ENCODE measurements at places on chromosomes 7 and 10. TPM values are rescaled to one million over a fixed set of nuclear protein-coding genes. Genes with fewer than 3 reads are reported as not detected.
A peak's percentile ranks its signal among the peaks of the same experiment; 100 is the strongest.

DNA sequence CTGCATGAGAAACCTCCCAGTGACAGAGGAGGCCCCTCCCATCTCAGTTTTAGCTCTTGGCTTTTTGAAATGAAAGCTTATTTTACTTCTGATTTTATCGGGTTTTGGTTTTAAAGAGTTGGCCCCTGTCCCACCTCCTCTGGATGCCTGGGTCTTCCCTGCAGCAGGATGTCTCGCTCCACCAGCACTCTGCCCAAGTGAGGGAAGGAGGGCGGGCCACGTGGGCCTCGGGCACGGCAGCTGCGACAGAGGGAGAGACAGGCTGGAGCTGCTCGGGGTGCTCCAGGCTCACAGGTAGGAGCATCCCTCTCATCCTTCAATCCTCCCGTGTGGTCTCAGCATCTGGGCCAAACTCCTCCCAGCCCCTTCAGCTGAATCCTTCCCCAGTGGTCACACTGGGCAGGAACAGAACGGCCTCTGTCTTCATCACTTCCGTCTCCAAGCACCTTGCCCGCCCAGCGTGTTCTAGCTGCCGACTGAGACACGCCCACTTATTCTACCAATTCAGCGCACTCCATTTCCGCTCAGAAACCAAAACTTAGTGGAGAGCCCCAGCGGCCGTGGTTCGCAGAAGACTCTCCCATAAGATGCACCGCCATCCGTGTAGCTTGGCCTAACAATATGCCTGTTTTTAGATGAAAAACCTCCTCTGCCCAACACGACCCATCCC is 222.9 kb downstream of the GLRX3 start:
- H3K27me3 ChIP-seq = peaks cover 2% of the 10 kb centered on the region
- H3K4me1 ChIP-seq = peaks cover 4% of the 10 kb centered on the region
- H3K27ac ChIP-seq = no peak overlapping the region
- H3K4me3 ChIP-seq = no peak overlapping the region

GRCh38 chr7:104643587-104644217 is 315.3 kb downstream of the LHFPL3 start:
- DNase-seq = no peak
- H3K27me3 ChIP-seq = no peaks in the 10 kb centered on the region
- H3K4me1 ChIP-seq = no peaks in the 10 kb centered on the region
- no peak overlapping the region for H3K27ac ChIP-seq
- H3K36me3 ChIP-seq = no peaks in the 10 kb centered on the region

- H3K27me3 ChIP-seq = no peaks in the 10 kb centered on the region
- H3K36me3 ChIP-seq = no peaks in the 10 kb centered on the region
- H3K4me3 ChIP-seq = no peak overlapping the region
- no peaks in the 10 kb centered on the region for H3K4me1 ChIP-seq
- no peak overlapping the region for H3K27ac ChIP-seq
These were observed 38.4 kb downstream of the TWIST1 start for GRCh38 chr7:19079066-19079465.

- H3K4me1 ChIP-seq = no peaks in the 10 kb centered on the region
- H3K27me3 ChIP-seq = no peaks in the 10 kb centered on the region
- H3K4me3 ChIP-seq = no peak overlapping the region
These were observed 5.8 kb upstream of the MMP21 start for GRCh38 chr10:125781374-125781773.

DNA sequence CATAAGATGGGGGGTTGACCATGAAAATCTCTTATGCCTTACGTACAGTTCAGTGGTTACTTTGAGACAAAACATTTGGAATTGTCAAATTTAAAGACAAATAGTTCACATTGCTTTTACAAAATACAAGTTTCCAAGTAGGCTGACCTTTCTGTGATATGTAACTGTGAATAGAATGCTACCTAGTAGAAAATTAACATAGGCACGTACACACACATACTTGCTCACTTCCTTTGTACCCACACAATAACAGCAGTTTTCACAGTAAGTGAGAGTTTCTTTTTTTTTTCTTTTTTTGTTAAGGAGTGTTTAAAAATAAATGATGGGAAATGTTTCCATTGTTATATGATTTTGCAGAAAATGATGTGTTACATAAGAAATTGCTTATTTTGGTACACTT is 53.3 kb upstream of the SP8 start:
- no peak overlapping the region for H3K27ac ChIP-seq
- no peak overlapping the region for H3K4me3 ChIP-seq
- no peak for DNase-seq

GRCh38 chr10:3363311-3364045 is 190.9 kb upstream of the PITRM1 start:
- H3K4me3 ChIP-seq = no peak overlapping the region
- no peak overlapping the region for H3K27ac ChIP-seq
- no peaks in the 10 kb centered on the region for H3K4me1 ChIP-seq

DNA sequence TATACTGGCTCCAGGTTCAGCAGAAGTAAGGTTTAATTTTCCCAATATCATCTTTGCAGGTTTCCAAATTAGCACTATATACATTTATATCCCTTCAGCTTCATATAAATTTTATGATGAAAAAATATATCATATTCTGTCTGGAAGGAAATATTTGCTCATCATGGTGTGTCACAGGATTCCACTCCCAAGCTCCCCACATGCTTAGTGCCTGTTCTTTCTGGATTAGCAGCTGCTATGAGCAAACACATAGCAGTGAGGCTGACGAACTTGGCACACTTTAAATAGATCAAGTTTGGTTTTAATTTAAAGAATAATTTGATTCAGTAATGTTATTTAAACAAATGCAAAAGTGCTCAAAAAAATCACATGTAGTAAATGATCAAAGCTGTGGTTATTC is 251.9 kb downstream of the AGMO start:
- no peak for DNase-seq
- H3K4me1 ChIP-seq = no peaks in the 10 kb centered on the region
- H3K27ac ChIP-seq = no peak overlapping the region
- no peaks in the 10 kb centered on the region for H3K27me3 ChIP-seq
- no peaks in the 10 kb centered on the region for H3K36me3 ChIP-seq
- H3K4me3 ChIP-seq = no peak overlapping the region

GRCh38 chr7:15433151-15433550 is 128.7 kb downstream of the AGMO start:
- H3K36me3 ChIP-seq = no peaks in the 10 kb centered on the region
- H3K27ac ChIP-seq = no peak overlapping the region
- no peaks in the 10 kb centered on the region for H3K4me1 ChIP-seq

DNA sequence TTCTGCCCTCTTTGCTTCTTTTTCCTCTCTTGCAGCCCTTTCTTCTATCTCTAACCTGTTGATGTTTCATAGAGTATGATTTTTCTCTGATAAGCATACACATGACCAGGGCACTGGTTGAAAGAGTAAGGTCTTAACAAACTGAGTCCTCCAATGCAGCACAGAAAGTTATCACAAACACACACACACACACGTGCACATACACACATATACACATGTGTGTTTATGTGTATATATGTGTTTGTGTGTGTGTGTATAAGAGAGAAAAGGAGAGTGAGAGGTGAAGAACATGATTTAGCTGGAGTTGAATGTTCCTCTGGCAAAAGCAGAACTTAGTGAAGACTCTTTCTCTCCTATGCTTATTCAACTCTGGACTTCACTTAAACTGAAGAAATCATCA is 130.0 kb downstream of the KLF6 start:
- no peak for DNase-seq
- H3K36me3 ChIP-seq = no peaks in the 10 kb centered on the region
- H3K27ac ChIP-seq = no peak overlapping the region
- no peaks in the 10 kb centered on the region for H3K4me1 ChIP-seq
- H3K27me3 ChIP-seq = no peaks in the 10 kb centered on the region
- no peak overlapping the region for H3K4me3 ChIP-seq

GRCh38 chr7:17474724-17475344 is 176.4 kb downstream of the AHR start:
- no peaks in the 10 kb centered on the region for H3K27me3 ChIP-seq
- H3K4me3 ChIP-seq = no peak overlapping the region
- H3K36me3 ChIP-seq = no peaks in the 10 kb centered on the region
- DNase-seq = no peak
- H3K27ac ChIP-seq = no peak overlapping the region

GRCh38 chr7:39394105-39394680 is 172.0 kb upstream of the YAE1 start:
- H3K27ac ChIP-seq = no peak overlapping the region
- H3K4me1 ChIP-seq = no peaks in the 10 kb centered on the region
- DNase-seq = no peak
- H3K27me3 ChIP-seq = no peaks in the 10 kb centered on the region

GRCh38 chr10:30435073-30435422 is 1.1 kb downstream of the MAP3K8 start:
- H3K4me3 ChIP-seq = peak overlapping the region; percentile 91
- peak; percentile 30 for DNase-seq
- H3K27me3 ChIP-seq = no peaks in the 10 kb centered on the region

- H3K4me3 ChIP-seq = no peak overlapping the region
- DNase-seq = peak; percentile 71
- H3K27ac ChIP-seq = no peak overlapping the region
- no peaks in the 10 kb centered on the region for H3K4me1 ChIP-seq
These were observed 11.4 kb downstream of the NPVF start for GRCh38 chr7:25216837-25217236.

- no peak for DNase-seq
- H3K27me3 ChIP-seq = no peaks in the 10 kb centered on the region
- peaks cover 16% of the 10 kb centered on the region for H3K4me1 ChIP-seq
- no peaks in the 10 kb centered on the region for H3K36me3 ChIP-seq
- no peak overlapping the region for H3K4me3 ChIP-seq
These were observed 554.9 kb downstream of the KCNMA1 start for GRCh38 chr10:77082601-77083252.

DNA sequence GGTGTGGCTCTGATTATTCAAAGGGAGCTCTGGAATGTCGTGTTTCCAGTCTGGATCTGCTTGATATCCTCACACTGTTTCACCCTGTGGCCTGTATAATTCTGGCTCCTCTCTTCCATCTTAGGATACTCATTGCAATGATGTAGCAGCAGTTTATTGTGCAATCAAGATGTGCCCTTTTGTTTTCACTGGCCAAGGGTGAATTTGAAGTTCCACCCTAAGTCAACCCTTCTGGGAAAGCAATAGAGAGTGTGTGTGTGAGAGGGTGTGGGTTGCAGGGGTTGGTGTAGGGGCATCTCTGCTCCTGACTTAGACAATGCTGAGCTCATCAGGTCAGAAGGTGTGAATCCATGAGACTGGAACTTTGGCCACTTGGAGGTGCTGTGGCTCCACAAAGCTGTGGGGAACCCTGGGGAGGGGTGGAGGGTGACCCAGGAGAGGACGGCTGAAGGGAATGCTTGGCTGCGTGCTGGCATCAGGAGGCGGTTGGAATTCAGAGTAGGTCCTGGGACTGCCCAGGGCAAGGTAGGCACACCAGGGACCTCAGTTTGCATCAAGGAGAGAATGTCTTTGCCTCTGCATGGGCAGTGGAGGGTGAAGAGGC is 118.0 kb upstream of the PRSS58 start:
- no peaks in the 10 kb centered on the region for H3K27me3 ChIP-seq
- no peak overlapping the region for H3K27ac ChIP-seq
- H3K4me3 ChIP-seq = no peak overlapping the region
- no peaks in the 10 kb centered on the region for H3K36me3 ChIP-seq
- no peaks in the 10 kb centered on the region for H3K4me1 ChIP-seq
- no peak for DNase-seq

DNA sequence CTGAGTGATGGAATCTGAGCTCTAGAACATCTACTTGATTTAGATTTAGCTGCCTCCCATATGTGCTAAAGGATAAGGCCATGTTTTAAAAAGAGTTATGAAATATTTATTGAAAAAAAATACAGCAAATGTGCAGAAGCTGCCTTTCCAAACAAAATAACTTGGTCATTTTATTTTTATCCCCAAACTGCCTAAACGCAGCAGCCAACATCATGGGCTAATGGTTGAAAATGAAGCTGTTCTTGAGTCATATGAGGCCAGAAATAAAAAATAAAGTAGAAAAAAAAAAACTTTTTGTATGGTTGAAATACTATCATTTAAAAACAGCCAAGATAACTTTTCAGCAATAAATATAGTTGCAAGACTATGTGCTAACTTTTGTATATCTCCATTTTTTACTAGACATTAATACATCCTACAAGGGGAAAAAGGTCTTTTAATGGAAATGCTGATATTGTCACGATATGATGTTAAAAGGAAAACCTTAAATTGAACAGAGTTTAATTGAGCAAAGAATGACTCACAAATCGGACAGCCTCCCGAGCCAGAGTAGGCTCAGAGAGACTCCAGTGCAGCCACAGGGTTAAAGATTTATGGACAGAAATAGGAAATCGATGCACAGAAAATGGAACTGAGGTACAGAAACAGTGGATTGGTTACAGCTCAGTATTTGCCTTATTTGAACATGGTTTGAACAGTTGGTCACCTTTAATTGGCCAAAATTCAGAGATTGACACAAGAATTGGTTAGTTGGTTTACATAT is 305.8 kb downstream of the MDFIC start:
- no peaks in the 10 kb centered on the region for H3K27me3 ChIP-seq
- H3K36me3 ChIP-seq = no peaks in the 10 kb centered on the region
- no peak for DNase-seq
- H3K4me1 ChIP-seq = peaks cover 8% of the 10 kb centered on the region
- H3K4me3 ChIP-seq = no peak overlapping the region
- H3K27ac ChIP-seq = no peak overlapping the region

DNA sequence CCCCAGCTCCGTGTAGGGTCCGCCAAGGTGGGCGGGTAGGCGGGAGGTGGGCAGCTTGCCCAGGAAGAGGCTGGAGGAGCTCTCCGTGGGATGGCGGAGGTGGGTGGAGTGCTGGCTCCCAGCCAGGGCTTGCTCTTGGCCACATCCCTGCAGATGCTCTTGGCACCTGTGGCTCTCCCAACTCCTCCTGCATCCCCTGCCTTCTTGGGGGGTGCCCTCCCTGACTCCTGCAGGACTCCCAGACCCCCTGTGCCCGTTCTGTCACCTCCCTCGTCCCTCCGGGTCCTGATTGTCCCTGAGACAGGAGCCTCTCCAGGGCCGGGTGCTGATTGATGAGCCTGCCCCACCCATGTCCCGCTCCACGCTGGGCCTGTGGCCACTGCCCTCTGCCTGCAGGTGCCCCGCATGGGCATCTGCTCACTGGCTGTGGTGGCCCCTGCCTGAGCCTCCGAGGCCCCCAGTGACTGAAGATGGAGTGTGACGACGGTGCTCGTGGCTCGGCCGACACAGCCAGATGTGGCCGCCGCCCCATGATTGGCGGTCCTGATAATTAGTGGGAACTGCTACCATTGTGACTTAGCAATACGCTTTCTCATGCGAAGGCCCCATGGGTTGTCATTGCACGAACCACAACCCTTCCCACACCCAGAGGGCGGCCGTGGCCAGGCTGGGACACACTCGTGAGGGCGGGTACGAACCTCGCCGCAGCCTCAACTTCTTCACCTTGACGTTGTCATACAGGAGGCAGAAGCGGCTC is 23.6 kb downstream of the CFAP46 start:
- no peaks in the 10 kb centered on the region for H3K27me3 ChIP-seq
- no peak overlapping the region for H3K27ac ChIP-seq
- DNase-seq = peak; percentile 16
- H3K36me3 ChIP-seq = no peaks in the 10 kb centered on the region

Gene PIK3AP1
- 24.0 TPM for total RNA-seq

Gene TET1
- total RNA-seq = 23.5 TPM

Gene TEX47
- not detected for total RNA-seq

Gene SSMEM1
- not detected for total RNA-seq

Gene MMD2
- not detected for total RNA-seq

Gene LIPF
- total RNA-seq = not detected

Gene ZP3
- total RNA-seq = 15.7 TPM

Gene STEAP1
- 3.2 TPM for total RNA-seq

Gene ARHGEF35
- 10.8 TPM for total RNA-seq

Gene HTRA1
- 59.8 TPM for total RNA-seq

Gene TMEM248
- 114 TPM for total RNA-seq

Gene AS3MT
- total RNA-seq = 5.8 TPM

Gene CC2D2B
- total RNA-seq = 0.74 TPM

Gene CDC14C
- total RNA-seq = not detected

Gene NEBL
- 74.7 TPM for total RNA-seq
